ENCODE measurements at places on chromosomes 1 and 21.

GRCh38 chr1:88799491-88799890 lies 91.9 kb downstream of the GTF2B start:
- DNase-seq = no peak

DNA sequence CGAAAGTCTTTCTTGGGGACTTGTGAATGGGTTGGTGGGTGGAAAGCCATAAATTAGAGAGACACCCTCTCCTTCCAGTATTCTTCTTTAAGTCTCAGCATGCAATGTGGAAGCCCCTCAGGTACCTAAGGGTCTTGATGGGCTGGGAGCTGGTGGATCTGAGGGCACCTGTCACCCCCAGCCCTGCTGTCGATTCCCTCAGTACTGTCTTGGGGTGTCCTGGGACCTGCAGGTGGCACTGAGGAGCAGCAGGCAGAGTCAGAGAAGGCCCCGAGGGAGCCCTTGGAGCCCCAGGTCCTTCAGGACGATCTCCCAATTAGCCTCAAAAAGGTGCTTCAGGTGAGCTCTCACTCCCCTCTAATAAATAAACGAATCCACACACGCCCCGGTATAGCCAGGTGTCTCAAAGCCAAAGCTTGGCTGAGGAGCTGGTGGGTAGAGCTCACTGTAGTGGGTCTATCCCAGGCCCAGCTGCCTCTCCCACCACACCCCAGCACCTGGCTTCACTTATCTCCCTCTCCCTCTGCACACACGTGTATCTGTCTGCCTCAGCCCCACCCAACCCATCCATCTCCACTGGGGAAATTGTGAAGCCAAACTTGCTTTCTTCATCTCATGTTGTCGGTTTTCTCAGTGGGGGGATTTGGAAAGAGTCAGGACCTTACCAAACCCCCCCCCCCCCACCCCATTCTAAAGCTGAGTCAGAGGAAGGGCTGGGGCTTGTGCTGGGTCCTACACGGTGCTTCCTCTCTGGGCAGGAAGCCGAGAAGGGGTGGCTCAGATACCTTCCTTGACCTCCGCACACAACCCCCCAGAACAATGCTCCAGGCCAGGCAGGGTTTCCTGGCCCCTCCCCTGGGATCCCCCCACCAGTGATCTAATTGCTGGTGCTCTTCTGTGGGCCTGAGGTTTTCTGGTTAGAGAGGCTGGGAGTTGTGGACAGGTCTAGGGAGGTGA lies 1.6 kb downstream of the ADAM15 start:
- DNase-seq = peak; percentile 8

DNA sequence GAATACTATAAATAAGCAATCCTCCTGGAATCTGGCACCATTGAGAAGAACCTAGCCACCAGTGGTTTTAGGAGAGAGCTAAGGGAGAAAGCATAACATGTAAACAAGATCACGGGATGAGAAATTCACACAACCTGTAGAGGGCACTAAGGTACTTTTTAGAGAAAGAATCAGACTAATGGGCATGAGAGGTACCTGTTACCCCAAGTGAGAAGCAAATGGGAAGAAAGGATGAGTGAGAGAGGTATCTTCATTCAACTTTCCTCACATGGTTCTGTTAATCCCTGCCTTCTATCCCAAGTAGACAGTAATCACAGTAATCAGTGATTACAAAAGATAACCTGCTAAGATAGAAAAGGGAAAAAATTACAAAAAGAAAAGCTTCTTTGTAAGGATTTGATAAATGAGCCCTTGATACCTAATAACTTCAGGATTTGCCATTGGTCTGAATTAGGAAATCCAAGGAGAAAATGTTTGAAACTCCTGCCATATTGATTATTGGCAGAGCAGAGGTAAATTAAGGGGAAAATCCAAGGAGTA lies 251.1 kb upstream of the ADGRL2 start:
- no peak for DNase-seq

GRCh38 chr1:181015251-181015615 lies 7.4 kb downstream of the STX6 start:
- DNase-seq = no peak

DNA sequence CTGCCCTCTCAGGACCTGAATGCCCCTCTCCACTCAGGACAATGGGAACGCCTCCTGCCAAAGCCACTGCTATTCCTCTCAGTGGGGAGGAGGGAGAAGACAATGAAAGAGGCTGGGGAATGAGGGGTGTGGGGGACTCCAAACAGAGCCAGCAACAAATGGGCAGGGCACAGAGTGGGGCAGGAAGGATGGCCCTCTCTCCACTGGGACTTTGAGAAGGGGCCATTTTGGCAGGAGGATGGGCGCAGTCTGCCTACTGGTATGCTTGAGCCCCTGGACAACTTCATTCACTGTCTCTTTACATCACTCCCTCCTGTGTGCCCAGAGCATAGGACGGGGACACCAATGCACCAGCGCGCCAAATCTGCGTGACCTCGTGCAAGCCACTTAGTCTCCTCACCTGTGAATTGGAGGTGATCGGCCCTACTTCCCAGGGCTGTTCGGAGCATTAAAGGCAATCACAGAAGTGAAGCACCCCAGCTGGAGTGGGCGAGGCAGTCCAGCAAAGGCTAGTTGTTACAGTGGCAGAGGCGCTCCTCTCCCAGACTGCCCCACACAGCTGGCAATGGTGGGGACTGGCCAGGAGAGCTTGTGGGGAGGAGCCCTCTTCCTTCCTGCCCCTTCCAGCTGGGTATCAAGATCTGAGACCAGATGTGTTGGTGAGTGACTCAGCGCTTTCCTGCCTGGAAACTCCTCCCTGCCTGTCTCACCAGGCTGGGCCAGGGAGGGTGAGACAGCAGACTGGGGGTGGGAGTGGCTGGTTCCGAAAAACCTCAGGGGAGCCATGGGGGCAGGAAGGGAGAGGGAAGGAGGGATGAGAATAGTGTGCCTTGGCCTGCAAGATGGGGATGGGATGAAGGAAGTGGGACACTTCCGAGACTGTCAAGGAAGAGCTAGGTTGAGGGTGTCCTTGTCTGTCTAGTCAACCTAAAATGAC lies 22.4 kb upstream of the SYNC start:
- DNase-seq = no peak

DNA sequence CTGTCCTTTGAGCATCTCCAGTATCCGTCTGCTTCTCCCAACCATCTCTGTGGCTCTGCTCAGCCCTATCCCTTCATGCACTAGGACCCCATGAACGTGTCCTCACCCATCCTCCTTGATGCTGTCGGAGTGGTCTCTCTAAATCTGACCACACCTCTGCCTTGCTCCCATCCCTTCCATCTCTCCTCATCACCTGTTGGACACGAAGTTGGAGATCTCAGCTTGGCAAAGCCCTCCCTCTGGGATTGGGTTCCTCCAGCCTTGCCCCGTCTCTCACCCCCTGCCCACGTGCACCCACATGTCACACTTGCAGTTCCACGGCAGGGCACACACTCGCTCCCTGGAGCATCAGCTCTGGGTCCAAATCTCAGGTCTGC lies 135.7 kb downstream of the ACTL8 start:
- no peak for DNase-seq

- no peak for DNase-seq
Measured at GRCh38 chr21:37877888-37878684, 38.2 kb downstream of the KCNJ6 start.

DNA sequence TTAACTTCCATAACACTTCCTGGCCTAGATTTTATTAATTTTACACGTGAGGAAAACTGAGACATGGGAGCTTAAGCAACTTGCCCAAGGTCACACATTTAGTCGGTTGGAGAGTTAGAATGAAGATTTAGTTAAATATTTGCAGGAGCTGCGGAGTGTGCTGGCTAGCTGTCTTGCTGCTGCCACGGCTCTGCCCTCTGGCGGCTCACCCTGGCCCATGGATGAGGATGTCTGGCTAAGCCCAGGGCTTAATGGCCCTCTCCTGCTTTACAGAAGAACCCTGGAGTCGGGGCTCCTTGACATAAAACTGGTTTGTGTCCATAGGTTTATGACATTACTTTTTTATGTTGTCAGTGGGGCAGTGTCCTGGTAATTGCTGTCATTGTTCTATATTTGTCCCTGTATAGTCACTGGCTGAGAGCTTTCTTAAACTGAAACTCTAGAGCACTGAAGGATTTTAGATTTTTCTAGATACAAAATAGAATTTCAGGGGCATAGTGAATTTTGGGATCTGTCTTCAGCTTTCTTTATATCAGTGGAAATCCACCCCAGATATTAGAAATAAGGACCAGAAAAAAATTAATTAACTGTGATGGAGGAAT lies 88.9 kb upstream of the WLS start:
- no peak for DNase-seq
